CD4-positive, alpha-beta T cell treated with Interleukin-2 at 100 ng/mL for 4 hours (primary cell): ENCODE measurements at places on chromosomes 2 and 18.

GRCh38 chr2:205762881-205763280, 80.6 kb downstream of the NRP2 start:
- DNase-seq = no peak

DNA sequence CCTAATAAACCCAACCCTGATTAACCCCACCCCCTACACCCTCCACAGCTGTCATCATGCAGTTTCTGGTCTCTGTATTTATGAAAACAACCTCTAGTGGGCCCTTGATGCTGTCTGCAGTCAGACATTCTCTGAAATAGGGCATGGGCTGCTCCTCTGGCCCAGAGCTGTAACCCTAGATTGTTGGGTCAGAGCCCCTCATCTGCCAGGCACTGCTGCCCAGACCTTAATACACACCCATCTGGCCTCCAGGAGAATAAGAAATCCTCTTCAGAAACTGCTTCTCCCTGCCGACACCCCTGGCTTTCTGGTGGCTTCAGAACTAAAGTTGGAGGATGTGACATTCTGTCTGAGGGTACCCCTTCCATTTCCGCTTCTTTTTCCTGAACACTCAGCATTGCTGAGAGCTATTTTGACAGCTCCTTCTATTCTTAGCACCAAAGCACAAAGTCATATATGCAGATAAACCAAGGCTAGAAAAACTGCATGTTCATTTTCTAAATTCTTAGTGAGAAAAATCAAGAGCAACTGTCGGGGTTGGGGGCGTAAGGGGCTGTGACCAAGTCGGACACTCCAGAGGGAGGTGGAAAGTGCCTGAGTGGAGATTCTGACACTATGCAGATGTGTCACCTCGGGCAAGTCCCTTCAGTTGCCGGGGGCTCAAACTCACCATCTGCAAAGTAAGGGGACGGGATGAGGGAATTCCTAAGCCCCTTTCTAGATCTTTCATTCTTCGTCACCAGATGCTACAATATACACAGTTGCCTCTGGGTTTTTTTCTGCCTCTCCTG, 28.7 kb downstream of the SRSF7 start:
- DNase-seq = peak; percentile 56

DNA sequence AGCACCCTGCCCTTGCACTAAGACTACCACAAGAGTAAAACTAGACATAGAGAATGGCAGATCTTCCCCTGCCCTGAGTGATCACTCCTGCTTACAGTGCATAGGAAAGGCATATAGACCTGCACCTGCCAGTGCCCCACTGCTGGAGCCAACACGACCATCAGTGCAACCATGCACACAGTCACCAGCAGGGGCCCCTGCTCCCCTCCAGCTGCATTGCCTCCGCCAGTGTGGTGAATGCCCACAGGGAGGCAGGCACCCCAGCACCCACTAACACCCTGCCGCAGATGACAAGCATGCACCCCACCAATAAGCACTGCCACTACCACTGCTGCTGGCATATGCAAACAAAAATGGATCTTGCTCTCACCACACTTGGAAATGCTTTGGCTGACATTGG, 478.8 kb downstream of the ADCYAP1 start:
- DNase-seq = no peak

- DNase-seq = no peak
Observed at GRCh38 chr2:45919711-45920111, 268.2 kb downstream of the PRKCE start.

GRCh38 chr2:27889774-27890145, 427 bp downstream of the RBKS start:
- no peak for DNase-seq

DNA sequence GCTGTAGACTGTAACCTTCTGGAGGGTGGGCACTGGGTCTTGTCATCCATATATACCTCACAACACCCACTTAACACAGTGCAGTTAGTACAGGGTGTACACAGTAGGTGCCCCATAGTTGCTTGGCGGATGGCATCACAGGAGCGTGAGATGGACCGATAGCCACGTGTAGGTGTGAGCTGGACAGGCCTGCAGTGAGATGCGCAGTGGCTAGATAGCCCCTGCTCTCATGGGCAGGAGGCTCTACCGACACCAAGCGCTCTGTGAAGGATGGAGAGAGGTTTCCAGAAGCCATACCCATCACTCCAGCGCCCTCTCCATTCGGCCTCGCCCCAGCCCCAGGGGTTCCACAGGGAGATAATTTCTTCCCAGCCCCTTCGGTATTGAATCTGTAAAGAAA, 49.5 kb downstream of the CAPN13 start:
- no peak for DNase-seq

- no peak for DNase-seq
Observed at GRCh38 chr2:200099256-200099655, 143.9 kb downstream of the MAIP1 start.

DNA sequence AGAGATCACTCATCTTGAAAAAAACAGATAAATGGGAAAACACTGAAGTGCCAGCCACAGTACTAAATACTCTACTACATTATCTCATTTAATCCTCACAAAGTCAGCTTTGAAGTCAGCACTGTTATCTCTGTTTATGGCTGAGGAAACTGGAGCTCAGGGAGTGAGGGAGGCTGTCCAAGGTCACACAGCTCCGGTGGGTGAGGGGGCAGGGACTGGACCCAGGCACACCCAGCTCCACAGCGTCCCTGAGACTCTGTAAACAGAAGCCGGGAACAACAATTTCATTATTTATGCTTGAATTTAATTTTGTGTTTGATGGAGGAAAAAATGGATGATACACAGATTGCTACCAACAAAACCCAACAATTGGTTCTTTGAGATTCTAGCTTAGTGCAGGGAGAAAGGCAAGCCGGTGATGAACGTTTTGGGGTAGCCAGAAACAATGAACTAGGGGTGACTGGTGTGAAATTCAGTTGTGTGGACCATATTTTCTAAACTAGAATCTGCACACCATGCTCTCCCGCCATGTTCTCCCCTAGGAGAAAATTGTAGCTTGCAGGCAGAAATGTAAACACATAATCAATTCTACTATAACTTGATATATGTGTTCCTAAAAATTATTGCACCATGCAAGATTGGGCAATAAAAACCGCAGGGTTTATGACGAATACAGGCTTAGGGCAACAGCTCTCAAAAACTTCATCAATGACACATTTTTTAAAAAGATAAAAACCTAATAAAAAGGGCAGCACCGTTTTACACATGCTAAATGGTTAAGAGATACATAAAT, at the start of gene GREB1:
GREB1 (plus strand) TSS at position 768 of the 793 bp plus-strand sequence. CDS start 22,570 bp downstream, outside the sequence.
- no peak for DNase-seq

DNA sequence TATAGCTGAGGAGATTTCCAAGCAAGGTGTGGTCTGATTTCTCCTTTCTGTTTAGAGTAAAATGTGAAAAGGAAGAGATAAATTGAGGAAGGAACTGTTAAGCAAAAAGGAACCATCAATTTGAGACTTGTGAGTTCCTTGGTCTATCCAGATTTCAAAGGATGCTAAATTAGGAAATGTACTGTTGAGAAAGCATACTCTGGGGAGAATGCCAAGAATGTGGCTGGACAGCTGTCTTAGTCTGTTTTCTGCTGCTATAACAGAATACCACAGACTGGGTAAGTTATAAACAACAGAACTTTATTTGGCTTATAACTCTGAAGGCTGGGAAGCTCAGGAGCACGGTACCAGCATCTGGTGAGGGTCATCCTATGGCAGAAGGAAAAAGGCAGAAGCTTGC, 1097.2 kb downstream of the TDRD15 start:
- DNase-seq = no peak

GRCh38 chr2:67633212-67633856, 236.2 kb downstream of the ETAA1 start:
- no peak for DNase-seq

GRCh38 chr18:76489081-76489480, 6.0 kb downstream of the ZNF516 start:
- no peak for DNase-seq

DNA sequence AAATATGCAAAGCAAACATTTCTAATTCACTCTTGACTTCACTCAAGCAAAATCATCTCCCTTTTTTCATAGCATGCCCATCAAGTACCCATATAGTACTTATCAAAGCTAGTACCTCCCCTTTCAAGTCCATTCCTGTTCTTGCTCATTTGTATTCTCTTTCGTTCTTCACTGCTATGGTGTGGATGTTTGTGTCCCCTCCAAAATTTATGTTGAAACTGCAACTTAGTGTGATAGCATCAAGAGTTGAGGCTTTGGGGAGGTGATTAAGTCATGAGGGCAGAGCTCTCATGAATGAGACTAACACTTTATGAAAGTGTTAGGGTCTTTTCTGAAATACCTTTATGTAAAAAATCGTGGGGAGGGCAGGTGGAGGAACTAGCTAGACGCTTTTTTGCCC, 52.9 kb downstream of the RNU4ATAC start:
- DNase-seq = no peak

DNA sequence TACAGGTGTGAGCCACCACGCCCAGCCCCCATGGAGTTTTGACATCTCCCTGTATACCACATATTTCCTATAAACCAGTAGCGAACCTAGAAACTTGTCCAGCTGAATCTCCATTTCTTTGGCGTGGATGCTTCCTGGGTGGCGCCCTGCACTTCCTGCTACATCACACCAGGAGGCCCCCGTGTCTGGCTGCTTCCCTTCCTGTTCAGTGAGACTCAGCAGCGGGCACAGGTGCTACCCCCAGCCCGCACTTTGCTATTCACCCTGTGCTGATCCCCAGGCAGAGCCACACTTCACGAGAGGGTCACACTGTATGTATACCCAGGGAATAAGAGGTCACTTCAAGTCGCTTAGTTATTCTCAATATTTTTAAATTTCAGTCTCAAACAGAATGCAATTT, 35.0 kb downstream of the CYP27C1 start:
- DNase-seq = no peak

- DNase-seq = no peak
Observed at GRCh38 chr18:45871431-45872084, 46.1 kb downstream of the SIGLEC15 start.

DNA sequence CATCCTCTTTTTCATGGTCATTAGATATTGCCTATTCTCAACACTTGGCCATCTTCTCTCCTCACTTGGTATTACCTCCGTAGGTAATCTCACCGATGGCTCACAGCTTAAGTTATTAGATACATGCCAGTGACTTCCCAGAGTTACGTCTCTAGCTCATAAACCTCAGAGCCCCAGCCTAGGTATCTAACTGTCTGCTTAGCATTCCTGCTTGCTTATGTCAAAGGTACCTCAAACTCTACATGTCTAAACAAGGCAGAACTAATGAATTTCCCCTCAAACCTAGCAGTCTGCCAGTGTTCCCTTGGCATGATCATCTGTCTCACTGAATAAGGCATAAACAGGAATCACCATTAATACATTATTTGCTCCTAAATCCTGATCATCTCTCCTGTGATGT, 27.7 kb upstream of the ZNF638 start:
- DNase-seq = no peak

DNA sequence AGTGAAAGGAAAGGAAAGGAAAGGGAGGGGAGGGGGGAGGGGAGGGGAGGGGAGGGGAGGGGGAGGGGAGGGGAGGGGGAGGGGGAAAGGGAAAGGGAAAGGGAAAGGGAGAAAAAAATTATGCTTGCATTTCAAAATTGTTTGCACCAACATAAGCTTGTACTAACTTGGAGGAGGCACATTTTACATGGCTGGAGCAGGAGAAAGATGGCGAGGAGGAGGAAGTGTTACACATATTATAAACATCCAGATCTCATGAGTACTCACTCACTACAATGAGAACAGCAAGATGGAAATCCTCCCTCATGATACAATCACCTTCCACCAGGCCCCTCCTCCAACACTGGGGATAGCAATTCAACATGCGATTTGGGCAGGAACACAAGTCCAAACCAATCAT, 660.2 kb upstream of the CDH2 start:
- no peak for DNase-seq

- DNase-seq = no peak
Observed at GRCh38 chr18:39215920-39216319, 1650.3 kb upstream of the CELF4 start.

- DNase-seq = no peak
Observed at GRCh38 chr2:46230115-46230571, 67.1 kb upstream of the EPAS1 start.

DNA sequence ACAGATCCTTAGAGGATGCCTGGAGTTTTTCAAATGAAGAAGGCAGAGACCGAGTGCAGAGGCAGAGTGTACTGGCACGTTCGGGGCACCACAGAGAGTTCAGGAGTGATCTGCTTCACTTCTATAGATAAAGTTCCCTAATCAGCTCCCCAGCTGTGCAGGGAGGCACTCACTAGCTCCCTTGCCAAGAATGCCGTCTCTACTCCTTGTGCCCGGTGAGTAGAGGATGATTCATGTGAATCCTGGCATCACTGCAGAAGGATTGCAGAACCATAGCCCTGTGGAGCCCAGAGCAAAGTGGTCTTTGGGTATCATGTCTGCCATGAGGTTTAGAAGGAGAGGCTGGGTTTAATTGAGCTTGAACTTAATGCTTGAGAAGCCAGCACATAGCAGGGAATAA, 510.1 kb upstream of the RAB6C start:
- no peak for DNase-seq

DNA sequence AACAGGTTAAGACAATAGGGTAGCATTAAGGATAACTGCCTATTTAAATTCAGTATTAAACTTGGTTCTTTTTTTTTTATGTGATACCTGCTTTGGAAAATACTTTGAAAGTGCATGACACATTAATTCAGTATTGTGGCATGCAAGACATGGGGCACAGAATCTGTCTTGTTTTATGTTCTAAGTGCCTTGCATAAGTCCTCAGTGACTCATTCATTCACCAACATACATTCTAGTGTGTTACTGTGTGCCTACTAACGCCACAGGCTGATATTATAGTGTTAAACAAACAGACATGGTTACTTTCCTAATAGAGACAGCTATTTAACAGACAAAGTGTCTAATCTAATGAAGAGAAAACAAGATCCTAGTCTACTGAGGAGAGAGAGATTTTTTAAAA, 91.7 kb downstream of the GCA start:
- no peak for DNase-seq

DNA sequence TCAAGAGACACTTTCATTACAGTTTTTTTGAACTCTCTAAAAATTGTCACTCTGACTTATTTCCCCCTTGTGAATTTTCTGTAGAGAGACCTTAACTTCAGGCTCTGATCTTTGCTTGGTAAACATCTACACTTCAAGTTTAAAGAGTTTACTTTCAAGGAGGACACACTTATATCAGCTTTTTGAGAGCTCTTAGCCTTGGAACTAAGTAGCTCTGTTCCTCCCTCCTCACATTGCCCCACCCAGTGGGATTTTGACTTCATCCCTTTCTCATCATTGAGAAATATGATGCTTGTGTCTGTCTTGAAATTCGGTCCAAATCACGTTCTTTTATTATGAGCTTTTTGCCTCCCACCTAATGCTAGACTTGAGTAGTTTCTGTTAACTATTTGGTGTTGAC, 433.4 kb upstream of the MEIS1 start:
- no peak for DNase-seq

DNA sequence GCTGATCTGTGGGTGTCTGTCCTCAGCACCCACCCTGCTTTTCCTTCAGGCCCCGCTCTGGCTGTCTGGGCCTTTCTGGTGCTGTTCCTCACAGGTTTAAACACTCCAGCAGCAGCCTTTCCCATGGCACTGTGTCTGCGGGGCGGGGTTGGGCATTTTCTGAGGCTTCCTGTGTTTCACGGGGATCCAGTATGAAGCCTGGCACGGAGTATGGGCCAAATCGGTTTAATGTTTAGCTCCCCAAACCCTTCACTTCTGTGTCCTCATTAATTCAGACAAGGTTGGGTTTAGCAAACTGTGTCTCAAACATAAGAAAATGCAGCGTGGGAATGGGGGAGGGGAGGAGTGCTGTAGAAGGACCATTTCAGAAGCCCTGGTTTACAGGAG, 44.9 kb downstream of the HPCAL1 start:
- DNase-seq = no peak

GRCh38 chr2:73117441-73117840, 4.7 kb upstream of the RAB11FIP5 start:
- DNase-seq = no peak
